ENCODE measurements at places on chromosomes 13 and 19.

DNA sequence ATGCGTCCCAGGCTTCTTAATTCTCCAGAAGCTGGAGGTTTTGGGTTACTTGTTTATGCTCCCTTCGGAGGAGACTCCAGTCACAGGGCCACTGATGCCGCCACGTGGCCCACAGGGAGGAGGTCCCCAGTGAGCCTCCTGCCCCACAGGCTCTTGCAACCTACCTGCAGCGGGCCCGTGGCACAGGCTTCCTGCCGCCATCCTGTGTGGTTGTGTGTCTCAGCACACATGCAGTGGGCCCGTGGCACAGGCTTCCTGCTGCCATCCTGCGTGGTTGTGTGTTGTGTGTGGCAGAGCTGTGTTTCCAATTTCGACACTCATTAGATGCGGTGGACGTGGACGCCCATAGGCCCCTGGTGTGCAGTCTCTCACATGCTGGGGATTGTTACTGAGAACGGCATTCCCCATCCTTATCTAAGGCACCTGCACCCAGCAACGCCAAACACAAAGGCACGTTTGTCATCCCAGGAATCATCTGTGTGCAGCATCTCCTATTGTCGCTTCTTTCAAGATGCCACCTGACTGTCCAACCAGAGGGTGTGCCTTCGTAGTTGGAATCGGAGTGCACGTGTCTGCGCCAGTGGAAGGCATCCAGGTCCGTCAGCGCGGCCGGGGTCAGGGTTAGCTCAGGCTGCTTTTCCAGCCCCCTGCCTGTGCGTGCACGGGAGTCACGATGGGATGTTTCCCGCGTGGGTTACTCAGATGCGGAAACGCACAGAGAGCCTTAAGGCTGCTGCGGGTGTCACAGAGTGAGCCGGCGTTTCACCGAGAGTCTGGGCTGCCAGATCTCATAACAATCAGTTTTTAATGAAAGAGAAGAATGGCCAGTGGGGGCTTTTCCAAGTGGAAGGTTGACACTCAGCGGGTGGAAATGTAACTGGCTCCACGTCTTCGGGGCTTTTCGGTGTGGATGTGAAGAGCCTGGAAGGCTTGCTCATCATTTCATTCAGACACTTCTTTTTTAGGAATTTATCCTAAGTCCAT lies 119.8 kb downstream of the ATP11A start:
- no peak for DNase-seq

DNA sequence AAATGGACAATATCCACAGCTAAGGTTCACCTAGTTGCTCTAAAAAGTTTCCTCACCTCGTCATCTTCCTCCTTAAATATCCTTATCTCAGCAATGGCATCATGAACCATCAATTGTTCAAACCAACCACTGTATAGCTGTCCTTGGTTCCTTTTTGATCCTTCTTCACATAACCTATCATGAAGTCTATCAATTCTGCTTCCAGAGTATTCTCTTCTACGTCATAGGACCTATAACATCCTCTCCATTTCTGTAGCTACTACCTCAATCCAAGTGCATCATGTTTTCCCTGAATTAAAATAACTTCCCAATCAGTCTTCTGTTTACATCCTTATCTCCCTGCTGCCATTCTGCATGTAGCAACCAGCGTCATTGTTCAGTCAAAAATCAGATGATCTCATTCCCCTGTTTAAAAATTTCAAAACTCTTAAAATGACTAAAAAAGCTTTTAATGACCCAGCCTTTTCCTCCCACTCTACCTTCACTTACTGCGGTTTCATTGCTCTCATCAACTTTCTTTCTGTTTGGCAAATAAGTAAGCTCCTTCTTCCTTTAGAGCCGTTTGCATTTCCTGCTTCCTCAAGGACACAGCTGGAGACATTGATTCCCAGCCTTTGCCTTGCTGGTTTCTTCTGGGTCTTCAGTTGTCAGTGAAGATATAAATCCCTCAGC lies 223.9 kb upstream of the MIR17HG start:
- no peak for DNase-seq

GRCh38 chr19:13938301-13939064 lies at the start of gene PODNL1:
TSS of gene PODNL1 (minus strand) at chr19:13938417. CDS start at chr19:13938181, 236 bp downstream.
- DNase-seq = no peak

- DNase-seq = no peak
These were observed 128.7 kb downstream of the UGGT2 start for GRCh38 chr13:95924389-95924994.

DNA sequence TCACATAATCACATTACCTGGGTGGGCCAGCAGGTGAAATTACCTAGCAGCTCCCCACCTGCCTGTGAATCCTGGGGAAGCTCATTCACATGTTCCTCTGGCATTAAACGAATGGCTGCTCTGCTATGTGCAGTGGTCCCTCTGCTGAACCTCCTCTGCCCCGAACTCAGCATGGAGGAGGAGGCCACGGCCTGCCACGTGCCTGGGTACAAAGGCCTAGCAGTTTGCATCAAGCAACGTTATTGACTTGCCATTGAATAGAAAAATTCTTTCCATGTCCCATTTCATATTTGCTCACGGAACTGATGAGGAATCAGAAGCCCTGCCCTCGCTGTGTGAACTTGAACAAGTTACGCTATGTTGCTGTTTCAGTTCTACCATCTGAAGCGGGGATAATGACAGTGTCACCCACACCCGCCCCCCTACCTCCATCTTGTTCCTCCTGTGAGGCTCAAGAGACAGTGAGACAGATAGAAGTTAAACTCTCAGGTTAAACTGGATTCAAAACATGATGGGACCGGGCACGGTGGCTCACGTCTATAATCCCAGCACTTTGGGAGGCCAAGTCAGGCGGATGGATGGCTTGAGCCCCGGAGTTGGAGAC lies 25.3 kb downstream of the SLC7A1 start:
- no peak for DNase-seq

- peak; percentile 48 for DNase-seq
These were observed 924 bp downstream of the RGCC start for GRCh38 chr13:41458187-41458760.

DNA sequence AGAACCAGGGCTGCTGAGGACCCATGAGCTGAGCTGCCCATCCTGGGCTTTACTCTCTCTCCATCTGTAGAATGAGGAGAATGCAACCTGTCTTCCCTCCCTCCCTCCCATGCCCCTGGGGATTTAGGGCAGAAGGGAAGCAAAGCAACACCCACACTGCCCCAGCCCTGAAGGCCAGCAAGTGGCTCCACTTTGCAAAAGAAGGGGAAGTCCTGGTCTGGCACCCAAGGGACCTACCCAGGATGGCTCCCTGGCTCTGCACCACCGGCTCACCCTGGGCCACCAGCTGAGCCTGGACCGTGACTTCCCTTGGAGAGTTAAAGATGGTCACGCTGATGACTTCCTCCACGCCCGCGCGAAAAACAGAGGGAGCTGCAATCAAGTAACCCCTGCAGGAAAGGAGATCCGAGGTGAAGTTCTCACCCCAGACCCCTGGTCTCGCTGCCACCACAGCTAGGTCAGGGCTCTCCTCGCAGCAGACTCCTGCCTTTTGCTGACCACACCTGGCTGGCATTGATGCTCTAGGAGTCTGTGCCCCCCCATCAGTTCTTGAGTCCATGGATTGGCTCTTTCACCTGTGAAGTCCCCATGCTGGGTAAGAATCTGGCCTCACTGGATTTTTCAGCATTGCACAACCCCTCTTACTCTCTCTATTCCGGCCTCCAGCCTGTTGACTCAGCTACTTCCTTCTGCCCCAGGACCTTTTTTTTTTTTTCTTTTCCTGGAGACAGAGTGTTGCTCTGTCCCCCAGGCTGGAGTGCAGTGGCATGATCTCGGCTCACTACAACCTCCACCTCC lies 4.6 kb downstream of the CPAMD8 start:
- DNase-seq = no peak

GRCh38 chr19:4327252-4327876 lies 11.3 kb downstream of the STAP2 start:
- peak; percentile 76 for DNase-seq

DNA sequence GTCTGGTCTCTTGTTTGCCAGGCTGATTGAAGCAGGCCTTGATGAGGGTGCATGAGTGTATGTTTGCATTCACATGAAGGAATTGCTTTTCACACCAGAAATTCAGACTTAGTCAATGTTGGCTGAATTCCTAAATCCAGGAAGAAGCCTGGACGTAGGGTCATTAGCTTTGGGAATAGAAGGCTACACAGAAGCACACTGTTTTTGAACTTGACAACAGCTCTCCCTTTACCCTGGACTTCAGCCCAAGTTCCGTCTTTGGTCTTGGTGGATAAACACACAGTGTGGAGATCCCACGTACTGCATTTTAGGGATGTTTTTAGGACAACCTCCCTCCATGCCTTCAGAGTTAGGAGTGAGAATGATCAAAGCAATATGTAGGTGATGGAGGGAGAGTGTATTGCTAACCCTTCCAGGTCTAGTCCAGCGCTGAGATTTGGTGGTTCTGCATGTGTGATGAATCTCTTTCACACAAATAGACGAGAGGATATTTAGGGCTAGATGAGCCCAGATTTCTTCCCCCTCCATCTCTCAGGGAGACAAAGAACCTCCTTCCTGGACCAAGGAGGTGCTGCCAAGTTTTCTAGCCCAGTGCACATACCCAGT lies 22.8 kb downstream of the TM6SF2 start:
- DNase-seq = no peak

DNA sequence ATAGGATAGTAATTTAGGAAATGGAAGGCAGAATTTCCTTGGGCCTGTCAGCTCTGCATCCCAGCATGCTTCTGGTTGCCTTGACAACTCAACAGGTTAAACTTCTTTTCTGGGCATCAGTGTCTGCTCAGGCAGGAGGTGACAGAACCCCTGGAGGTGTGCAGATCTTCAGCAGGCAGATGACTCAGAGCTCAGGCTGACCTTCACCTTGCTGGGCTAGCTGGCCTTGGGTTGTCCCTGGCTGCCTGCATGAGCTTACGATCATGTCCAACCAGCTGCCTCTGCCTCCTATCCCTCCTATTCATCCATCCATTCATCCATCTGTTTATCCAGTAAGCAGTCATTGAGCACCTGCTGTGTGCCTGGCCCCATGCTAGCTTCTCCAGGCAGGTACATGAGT lies 81.2 kb upstream of the KCTD15 start:
- DNase-seq = no peak

GRCh38 chr13:65378484-65378883 lies 1851.7 kb downstream of the PCDH9 start:
- DNase-seq = no peak

- DNase-seq = no peak
These were observed 3.1 kb upstream of the DACH1 start for GRCh38 chr13:71870100-71870499.

GRCh38 chr19:55626350-55626749 lies 2.0 kb upstream of the ZNF784 start:
- peak; percentile 91 for DNase-seq

DNA sequence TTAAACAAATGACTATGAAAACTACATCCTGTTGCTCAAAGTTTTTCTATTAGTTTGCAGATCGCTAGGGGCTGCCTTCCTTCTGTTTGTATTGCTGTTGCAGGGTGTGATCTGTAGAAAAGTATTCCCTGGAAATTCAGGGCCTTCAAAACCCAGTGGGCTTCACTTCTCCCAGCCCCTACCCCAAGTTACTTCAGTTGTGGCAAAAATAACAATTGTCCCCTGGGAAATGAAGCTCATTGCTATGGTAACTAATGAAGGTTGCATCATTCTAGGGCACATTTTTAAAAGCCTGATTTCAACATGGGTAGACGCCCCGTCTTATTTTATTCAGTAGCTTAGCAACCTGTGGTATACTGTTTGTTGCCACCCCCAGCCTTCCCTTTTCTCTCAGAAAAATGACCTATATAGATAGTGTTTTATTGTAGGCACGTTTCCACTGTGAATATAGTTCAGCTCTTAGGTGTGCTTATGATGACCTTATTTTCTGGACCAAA lies 60.9 kb downstream of the WDFY2 start:
- DNase-seq = peak; percentile 27

GRCh38 chr13:42615691-42616090 lies 41.7 kb downstream of the TNFSF11 start:
- DNase-seq = no peak

GRCh38 chr13:38763446-38764381 lies 76.8 kb downstream of the FREM2 start:
- DNase-seq = peak; percentile 4
